ENCODE measurements at places on chromosomes 16 and 17.
A peak's percentile ranks its signal among the peaks of the same experiment; 100 is the strongest.

GRCh38 chr16:4968879-4969483 is 10.9 kb downstream of the SEC14L5 start:
- DNase-seq: no peak

DNA sequence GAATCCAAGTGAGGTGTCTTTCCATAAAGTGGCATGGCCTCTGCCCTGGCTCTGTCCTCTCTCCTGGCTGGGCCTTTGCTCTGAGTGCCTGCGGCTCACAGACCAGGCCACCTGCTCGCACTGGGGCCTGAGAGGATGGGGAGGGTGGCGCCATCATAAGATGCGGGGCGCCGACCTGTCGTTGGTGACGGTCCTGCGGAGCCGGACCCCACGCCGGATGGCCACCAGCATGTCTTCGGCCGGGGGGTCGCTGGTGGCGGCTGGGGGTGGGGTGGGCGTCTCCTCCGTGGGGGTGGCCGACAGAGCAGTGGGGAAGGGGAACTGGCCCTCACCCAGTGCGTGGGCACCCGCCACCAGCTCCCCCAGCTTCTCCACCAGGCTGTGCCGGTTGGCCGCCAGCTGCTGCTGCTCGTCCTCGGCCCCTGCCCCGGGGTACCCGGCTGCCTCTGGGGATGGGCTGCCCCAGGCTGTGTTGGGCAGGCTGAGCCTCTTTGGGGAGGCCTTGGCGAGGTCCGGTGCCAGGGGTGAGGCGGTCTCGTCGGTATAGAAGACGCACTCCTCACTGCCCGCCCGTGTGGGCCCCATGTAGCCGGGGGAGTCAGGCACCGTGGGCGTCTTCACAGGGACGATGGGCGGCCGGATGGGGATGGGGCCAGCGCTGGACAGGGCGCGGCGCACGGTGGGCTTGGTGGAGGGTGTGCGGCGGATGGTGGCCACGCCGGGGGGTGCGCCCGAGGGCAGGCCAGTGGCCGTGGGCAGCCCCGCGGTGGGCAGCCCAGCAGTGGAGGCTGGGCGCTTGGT is 17.4 kb downstream of the IL34 start:
- no peak for DNase-seq

DNA sequence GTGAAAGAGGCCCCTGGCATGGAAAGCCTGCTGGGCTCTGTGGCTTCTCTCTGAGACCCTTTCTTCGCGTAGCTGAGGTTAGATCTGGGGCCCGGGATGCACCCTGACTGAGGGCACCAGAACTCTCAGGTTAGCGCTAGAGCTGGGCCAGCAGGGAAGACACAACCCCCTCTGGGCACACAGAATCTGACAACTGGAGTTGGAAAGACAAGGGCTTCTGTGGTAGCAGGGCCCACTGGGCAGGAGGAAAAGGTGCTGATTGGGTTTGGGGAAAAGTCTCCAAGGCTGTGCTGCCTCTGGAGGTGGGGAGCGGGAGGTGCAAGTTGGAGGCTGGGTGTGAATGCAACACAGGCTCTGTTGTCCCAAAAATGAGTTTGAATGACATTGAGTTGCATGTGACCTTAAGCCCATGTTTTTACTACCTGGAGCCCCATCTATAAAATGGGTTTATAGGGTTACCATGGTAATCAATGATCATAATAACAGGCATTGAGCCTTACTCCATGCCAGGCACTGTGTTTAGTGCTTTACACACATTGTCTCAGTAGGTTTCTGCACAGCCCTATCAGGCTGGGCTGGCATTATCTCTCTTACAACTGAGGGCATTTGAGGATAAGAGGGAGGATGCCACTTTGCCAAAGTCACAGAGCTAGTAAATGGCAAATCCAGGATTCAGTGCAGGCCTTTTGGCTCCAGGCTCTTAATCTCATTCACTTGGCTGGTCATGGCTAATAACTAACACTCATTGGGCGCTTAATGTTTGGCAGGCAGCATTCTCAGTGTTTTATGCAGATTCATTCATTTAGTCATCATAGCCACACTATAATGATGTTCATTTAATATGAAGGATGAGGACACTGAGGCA is 9.5 kb upstream of the IGFBP4 start:
- DNase-seq: no peak

DNA sequence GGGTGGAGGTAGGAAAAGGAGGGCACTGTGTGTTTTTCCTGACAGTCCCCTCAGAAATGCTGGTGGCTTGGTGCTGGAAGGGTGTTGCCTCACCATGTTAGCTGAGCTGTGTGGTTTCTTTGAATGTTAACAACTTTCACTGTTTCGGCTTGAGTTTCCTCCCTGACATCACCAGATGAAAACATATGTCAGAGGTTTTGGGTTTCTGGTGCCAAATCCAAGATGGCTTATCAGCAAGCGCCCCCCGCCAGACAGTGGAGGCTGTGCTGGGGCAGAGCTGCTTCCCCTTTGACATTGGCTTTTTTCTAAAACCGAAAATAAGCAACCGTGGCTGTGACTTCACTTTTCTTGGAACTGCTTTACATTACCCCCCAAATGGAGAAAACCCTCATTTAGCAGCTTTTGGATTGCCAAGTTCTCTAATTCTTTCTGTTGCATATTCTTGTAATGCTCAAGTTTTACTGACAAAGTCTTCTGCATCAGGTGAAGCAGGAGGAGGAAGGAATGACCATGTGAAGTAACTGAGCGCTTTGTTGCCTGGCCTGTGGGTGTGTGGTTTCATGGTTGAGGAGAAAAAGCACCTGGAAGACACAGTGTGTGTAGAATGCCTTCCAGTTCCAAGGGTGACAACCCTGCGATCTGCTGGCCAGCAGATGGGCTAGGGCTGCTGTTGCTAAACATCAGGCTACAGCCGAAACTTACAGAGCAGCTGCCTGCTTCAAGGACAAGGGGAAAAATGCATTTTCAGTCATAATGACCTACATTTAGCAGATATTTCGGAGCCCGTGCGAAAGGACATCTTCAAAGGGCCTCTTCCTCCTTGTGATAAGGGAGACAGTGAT is 9.7 kb downstream of the RMI2 start:
- DNase-seq: peak; percentile 25

- no peak for DNase-seq
These were observed 183.5 kb upstream of the ANKFN1 start for GRCh38 chr17:55969562-55970324.

DNA sequence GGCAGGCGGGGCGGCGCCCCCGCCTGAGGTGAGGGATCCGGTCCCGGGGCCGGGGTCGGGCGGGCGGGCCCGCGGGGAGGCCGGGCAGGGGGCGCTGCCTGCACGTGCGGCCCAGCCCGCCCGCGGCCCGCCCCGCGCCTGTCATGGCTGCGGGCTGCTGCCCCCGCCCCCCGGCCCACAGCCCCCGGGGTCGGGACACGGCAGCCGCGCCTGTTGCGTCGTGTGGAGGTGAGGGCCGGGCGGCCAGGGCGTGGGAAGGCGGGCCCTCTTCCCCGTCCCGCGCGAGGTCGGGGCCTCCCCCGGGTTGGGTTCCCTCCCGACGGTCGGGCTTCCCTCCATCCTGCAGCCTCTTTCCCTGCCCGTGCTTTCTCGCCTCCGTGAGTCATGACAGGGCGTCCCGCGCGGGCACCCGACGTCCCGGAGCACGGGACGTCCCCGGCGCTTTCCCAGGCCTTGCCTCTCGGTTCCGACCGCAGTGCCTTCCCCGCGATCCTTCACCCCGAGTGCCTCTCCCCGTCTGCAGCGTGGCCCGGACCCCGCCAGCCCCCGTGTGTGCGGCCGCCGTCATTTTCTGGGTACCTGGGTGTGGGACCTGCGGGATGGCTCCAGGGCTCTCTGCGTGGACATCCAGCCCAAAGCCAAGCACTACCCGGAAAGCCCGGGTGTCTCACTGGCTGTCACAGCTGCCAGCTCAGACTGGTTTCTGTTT is 76.7 kb downstream of the CHD9 start:
- peak; percentile 32 for DNase-seq

- no peak for DNase-seq
These were observed 119.8 kb upstream of the CDH13 start for GRCh38 chr16:82506692-82507670.

Measured in T-helper 17 cell (primary cell).